Esophagus squamous epithelium (tissue), 5 donors: ENCODE measurements at places on chromosomes 7 and 10.

GRCh38 chr10:133162910-133163856, 3.2 kb downstream of the KNDC1 start:
- DNase-seq, result no peak

DNA sequence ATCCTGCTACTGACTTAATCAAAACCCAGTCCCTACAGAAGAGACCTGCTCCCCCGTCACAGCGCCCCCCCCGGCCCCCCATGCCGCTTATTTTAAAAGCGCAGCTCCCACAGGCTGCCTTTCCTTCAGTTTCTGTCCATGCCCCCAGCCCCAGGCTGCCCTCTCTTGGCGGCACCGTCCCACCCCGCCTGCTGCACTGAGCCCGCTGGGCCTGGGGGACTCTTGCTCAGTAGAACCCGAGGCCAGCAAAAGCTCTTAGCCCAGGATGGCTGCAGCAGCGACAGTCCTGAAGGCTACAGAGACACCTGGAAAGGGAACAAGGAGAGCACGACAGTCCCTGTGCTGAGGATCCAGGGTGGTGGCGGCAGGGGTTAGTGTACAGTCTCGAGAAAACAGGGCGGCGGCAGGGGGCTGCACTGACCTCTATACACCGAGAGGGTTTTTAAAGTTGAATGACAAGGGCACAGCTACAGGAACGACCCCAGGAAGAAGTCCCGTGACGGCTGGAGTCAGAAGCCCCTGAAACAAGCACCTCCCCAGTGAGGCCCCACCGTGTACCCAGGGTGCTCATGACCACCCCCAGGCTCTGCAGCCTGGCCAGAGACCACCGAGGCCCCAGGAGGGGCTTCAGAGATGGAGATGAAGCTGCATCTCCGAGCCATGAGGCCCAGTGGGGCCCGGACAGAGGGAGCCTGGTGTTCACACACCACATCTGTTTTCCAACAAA, 54.4 kb downstream of the ZRANB1 start:
- no peak for DNase-seq

- no peak for DNase-seq
Measured at GRCh38 chr10:35712486-35712885, 70.4 kb upstream of the FZD8 start.

DNA sequence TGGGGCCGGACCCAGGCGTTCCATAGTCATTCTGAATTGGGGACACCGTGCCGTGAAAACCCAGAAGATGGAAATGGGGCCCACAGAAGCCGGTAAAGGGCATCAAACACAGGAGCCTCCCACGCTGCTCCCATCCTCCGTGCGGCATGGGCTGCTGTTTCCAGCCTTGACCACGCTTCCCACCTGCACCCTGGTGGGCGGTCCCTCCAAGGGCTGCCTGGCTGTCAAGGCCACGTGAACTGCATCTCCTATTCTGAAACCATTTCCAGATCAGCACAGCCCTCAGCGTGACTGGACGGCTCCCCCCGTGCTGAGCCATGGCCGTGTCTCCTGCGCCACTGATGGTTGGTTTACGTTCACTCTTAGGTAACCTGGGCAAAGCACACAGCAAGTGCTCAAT, 14.1 kb downstream of the CFAP46 start:
- no peak for DNase-seq

GRCh38 chr7:117230276-117231046, 92.4 kb downstream of the WNT2 start:
- DNase-seq, result no peak

DNA sequence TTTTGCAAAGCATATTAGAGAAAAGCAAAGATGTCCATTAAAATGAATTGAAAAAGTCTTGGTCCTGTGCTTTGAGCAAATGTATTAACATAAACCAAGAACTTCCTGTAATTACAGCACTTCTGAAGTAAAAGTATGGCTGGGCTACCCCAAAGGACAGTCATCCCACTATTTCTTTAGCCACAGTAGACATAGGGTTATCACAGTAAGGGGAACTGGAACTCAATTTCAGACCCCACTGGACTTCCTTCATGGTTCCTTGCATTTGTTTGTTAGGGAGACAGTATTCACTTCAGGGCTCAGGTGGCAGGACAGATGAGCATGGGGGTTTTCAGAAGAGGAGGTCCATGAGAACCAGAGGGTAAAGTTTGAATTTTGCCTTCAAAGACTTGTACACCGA, 203.1 kb upstream of the PDE1C start:
- no peak for DNase-seq

DNA sequence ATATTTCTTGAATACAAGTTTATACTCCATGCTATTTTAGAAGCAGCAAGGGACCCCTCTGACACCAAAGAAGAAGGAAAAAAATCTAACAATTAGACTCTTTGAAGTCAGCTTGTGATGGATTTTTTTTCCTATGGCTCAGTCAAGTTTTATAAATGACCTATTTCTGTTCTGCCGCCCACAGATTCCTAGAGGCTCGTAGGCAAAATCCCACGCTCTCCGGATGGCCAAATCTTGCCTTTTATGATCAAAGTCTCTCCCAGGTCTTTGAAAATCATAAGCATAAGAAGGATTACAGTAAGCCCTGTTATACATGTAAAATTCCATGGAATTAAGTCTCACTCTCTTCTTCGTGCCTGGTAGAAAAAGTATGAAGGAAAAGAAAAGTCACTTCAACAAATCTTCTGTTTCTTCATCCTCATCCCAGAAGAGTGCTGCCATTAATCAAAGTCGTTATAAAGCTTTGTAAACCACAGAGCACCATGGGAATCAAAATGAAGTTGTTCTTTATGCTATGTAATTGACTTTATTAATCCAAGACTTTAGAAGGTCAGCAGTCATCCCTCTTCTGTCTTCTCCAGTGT, 33.1 kb downstream of the ASB13 start:
- DNase-seq, result no peak

GRCh38 chr10:74824900-74825370, 1.5 kb upstream of the KAT6B start:
- DNase-seq, result no peak

GRCh38 chr7:33186192-33186591, 56.8 kb downstream of the BBS9 start:
- no peak for DNase-seq

DNA sequence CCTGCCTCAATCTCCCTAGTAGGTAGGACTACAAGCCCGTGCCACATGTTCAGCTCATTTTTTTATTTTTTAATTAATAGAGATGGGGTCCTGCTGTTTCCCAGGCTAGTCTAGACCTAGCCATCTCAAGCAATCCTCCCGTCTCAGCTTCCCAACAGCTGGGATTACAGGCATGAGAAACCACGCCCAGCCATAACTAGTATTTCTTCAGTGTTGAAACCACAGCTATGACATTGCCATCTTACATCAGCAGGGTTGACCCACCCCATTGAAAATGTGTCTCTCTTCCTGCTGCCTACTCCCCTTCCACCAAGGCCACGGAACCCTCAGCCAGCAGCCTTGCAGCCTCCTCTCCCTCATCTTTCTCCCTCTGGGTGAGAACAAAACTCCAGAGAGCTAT, 62.1 kb upstream of the ZNF746 start:
- no peak for DNase-seq

DNA sequence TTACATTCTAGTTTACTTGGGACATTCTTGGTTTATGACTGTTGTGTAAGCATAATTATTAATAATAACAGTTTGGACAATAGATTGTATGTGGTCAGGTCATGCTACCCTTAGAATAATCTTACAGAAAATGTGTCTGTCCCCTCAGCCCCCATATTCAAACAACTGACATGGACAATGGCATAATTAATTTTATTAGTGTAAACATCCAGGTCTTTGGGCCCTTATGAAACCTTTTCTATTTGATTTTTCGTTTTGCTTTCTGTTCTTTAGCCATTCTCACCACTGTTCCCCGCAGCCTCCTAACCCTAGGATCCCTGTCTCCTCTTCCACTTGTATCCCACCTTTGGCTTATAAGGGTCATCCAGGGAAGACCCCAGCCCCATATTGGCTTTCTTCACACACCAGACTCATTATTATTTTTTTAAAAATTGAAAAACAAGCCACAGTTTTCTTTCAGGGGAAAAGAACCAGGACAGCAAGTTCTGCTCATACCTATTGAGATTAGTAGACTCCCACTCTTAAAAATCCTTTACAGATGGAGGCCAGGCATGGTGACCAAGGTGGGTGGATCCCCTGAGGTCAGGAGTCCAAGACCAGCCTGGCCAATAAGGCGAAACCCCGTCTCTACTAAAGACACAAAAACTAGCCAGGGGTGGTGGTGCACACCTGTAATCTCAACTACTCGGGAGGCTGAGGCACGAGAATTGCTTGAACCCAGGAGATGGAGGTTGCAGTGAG, 11.5 kb downstream of the VIM start:
- DNase-seq, result no peak

DNA sequence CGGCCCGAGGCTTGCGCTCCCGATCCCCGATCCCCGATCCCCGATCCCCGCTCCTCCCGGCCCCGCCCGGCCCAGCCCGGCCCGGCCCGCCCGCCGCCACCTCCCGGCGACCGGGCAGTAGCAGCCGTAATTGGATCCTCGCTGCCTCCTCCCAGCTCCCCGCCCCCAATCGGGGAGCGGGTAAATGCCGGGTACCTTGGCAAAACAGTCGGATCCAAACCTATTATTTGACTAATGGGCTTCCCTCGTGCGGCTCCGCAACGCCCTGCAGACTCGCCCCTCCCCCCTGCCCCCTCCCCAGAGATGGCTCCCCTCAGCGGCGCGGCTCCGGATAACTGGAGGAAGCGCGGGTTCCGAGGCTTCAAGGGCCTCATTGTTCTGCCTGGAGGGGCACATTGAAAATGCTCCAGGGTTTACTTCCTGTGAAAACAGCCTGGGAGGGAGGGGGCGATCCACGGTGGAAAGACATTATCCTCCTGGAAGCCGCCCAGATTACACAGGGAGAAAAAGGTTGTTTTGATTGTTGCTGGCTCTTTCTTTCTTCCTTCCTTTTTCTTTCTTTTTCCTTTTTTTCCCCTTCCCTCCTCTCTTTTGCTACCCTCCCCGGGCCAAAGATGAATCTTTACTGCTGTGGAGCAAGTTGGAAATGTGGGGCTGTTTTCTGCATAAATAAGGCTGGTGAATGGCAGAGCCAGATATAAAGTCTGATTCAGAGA, 94.7 kb upstream of the ZMIZ1 start:
- no peak for DNase-seq

- DNase-seq, result no peak
Measured at GRCh38 chr10:98466861-98467505, 20.2 kb upstream of the HPS1 start.

GRCh38 chr7:151661587-151661986, 141.9 kb upstream of the RHEB start:
- no peak for DNase-seq

GRCh38 chr10:79292891-79293746, 54.1 kb upstream of the PPIF start:
- no peak for DNase-seq

- no peak for DNase-seq
Measured at GRCh38 chr10:71307469-71308085, 11.5 kb upstream of the SLC29A3 start.

DNA sequence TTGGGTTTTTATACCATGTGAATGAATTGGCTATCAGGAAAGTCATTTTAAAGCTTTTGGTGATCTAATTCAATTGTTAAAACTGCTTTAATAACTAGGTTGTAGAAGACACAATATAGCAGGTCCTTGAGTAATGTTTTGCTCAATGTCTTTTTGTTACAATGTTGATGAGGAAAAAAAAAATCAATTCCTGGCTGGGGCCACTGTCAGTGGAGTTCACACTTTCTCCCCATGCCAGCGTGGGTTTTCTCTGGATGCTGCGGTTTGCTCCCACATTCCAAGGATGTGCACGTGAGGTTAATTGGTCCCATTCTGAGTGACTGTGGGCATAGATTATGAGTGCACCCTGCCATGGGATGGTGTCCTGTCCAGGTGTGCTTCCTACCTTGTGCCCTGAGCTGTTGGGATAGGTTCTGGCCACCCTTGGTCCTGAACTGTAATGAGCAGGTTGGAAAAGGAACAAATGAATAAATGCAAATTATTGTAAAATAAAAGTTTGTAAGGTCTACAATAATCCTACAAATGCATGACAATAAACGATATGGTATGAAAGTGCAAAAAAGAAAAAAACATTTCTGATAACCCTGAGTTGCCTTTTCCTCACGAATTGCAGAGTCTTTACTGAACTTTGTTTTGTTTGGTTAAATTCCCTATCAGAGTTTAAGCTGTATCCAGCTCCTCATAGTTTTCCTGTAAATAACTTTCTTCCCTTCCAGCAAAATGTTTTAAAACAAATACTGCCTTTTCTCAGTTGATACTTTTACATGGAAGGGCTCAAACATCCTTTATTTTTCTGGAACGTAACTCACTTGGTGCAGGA, 62.7 kb downstream of the AKR1C4 start:
- DNase-seq, result no peak

- DNase-seq, result no peak
Measured at GRCh38 chr10:71816936-71817618, 34.0 kb downstream of the PSAP start.

DNA sequence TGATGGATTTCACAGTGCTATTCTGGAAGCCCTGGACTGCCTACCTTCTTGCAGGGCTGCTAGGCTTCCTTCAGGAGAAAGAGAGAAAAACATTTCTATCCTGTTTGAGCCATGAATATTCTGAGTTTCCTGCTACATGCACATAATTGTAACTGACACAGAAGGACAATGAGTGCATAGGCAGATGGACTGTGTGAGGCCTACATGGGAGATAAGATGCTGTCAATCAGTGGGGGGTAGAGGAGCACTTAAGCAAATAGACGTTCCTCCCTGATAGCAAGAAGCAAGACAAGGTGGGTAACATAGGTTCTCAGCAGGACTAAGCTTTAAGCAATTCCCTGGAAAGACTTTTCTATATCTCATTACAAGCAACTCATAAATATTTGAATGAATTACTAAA, 11.6 kb downstream of the ALDH18A1 start:
- no peak for DNase-seq

DNA sequence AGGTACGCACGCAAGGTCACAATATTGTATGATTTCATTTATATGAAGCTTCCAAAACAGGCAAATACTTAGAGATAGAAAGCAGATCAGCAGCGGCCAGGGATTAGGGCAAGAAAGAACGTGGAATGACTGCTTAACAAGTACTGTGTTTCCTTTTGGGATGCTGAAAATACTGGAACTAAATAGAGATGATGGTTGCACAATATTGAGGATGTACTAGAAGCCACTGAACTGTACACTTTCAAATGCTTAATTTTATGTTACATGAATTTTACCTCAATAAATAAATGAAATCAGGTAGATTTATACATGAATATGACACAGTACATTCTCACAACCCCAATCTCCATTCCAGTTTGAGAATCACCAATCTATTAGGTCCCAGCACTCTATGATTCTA, 15.6 kb downstream of the SEM1 start:
- DNase-seq, result no peak

DNA sequence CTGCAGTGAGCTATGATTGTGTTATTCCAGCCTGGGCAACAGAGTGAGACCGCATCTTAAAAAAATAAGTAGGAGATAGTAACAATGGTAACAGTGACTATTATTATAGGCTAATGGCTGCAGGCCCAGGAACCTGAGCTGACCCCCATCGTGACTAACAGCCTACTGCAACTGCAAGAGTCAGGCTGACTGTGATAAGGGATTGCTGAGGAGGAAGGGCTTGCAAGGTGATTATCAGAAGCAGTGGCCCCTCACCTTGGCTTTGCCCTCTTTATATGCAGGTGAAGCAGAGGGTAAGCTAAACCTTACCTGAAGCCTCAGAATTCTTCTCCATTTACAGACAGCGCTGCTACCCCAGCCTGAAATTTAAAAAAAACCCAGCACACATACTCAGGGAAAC, 83.9 kb upstream of the SDK1 start:
- DNase-seq, result no peak
